CD4-positive, alpha-beta T cell treated with Interleukin-12 subunit alpha and Interleukin-12 subunit beta, for 1 hour (primary cell): ENCODE measurements at places on chromosomes 13 and 19.
A peak's percentile ranks its signal among the peaks of the same experiment; 100 is the strongest.

DNA sequence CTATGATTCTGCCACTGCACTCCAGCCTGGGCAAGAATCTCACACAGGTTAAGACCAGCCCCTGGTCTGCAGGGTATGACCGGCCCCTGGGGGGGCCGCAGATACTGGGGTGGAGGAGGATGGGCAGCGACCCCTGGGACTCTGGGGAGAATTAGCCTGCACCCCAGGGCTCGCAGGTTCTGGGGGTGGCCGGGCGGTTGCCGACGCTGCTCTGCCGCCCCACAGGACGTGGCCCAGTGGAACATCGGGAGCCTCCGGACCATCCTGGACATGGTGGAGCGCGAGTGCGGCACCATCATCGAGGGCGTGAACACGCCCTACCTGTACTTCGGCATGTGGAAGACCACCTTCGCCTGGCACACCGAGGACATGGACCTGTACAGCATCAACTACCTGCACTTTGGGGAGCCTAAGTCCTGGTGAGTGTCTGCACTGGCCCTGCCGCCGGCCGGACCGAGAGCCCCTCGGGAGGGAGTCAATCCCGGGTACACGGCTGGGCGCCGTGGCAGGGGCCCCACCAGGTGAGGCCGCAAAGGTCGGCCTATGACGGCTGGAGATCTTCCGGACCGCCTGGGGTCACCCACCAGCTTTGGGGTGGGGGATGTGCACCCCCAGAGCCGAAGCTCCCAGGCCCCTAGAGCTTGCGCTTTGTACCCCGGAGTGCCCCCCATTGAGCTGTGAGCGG is 78.5 kb downstream of the KDM4B start:
- no peak for DNase-seq

DNA sequence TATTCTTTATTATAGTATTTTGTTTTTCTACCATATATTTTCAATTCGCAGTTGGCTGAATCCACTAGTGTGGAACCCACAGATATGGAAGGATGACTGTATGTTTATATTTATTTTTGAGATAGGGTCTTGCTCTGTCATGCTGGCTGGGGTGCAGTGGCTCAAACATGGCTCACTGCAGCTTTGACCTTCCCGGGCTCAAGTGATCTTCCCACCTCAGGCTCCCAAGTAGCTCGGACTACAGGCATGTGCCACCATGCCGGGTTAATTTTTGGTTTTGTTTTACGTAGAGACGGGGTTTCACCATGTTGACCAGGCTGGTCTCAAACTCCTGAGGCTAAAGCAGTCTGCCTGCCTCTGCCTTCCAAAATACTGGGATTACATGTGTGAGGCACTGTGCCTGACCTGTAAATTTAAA is 9.6 kb downstream of the SLC35E1 start:
- DNase-seq, result no peak

- no peak for DNase-seq
Measured at GRCh38 chr13:79593641-79594275, 112.8 kb downstream of the NDFIP2 start.

DNA sequence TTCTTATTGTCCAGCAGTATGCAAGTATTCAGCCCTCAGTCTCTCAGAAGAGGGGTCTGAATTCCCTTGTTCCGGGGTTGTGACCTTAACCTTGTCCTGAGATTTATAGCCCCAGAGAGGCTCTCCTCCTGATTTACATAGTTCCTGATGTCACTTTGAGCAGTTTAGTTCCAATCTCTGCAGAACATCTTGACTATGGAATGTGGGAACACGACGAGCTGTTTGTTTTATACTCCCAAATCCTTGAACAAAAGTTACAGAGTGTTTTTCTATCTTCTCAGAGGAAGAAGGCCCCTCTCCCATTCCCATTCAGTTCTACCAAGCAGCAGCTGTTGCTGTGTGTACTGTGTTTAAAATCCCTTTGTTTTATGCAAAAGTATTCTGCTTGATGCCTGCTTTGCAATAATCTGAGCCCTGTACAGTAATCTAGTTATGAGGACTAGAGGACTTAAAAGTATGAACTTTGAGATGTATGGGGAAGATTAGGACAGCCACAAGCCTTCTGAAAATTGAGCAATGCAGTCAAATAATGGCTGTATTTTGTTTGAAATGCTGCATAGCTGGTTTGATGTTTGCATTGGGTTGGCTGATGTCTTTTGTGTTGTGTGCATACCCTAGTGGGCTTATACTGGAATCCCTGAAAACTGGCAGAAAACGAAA is 74.7 kb downstream of the KL start:
- no peak for DNase-seq

DNA sequence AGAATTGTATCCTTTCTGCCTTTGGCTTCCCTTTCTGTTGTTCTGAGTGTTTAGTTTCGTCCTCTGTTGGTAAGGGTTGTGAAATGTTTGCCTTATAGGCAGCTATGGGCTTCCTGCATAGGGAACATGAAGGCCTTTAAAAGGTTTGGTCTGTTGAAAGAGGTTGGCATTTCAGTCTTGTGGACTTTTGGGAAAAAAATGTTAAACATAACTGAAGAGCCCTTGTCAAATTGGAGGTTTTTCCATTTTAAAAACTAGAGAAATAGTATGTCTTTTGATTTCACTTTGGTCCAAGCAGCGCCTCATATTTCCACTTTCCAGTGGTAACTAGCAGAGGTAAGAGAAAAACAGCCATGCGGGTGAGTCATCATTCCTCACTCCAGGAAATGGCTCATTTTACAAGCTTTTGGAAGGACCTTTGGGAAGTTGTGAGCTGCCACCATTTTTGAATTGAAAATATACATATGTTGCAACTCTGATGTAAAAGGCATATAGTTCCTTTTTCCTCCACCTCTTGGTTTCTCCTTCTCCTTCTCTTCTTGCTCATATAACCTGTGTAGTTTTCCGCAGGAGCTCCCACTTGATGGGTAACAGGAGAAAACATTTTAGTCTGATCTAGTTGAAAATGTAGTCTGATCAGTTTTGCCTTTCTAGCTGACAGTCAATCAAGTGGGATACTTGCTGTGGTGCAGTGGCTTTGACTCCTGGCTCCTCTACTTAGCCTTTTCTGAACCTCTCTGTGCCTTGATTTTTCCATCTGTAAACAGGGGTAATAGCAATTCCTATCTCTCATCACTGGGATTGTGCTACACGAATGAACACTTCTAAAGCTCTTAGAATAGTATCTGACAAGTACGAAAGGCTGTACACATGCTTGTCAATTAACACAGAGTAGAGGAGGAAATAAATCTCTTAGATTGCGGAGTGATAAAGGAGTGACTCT is 23.0 kb downstream of the GPC6 start:
- no peak for DNase-seq

DNA sequence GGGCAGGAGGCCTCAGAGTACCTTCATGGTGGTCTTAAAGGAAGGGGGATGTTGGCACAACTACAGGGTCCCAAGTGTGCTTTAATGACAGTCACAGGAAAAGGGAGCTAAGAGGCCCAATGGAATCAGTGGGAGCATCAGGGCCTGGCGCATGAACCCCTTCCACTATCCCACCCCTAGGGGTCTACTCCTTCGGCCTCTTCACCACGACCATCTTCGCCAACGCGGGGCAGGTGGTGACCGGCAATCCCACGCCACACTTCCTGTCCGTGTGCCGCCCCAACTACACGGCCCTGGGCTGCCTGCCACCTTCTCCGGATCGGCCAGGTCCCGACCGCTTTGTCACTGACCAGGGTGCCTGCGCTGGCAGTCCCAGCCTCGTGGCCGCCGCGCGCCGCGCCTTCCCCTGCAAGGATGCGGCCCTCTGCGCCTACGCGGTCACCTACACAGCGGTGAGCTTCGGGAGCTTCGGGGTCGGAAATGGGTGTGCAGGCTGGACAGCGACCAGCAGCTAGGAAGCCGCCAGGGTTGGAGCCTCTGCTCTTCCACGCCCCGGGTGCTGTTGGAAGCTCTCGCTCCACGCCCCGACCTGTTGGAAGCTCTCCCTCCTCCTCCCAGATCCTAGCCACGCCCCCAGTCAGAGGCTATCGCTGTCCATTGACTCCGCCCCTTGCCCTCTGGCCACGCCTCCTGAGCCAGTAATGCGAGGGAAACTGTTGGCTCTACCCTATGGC is 6.0 kb downstream of the PLPPR2 start:
- no peak for DNase-seq

GRCh38 chr13:33213797-33214196 is 71.8 kb downstream of the STARD13 start:
- no peak for DNase-seq

DNA sequence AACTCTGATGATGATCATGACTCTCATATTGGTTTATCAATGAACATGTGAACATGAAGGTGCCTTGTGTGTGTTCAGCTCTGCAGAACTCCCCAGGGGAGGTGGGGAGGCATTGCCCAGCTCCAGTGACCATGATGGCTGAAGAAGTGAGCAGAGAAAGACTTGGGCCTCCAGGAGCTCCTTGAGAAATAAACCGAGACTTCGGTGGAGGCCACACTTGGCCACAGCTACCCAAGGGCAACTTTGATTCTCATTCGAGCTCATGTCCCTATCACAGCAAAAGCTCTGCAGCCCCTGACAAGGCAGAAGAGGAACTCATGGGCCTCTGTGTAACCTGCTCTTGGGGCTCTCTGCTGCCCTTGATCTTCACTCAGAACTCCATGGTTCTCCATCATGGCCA is 44.1 kb upstream of the ZNF536 start:
- no peak for DNase-seq

DNA sequence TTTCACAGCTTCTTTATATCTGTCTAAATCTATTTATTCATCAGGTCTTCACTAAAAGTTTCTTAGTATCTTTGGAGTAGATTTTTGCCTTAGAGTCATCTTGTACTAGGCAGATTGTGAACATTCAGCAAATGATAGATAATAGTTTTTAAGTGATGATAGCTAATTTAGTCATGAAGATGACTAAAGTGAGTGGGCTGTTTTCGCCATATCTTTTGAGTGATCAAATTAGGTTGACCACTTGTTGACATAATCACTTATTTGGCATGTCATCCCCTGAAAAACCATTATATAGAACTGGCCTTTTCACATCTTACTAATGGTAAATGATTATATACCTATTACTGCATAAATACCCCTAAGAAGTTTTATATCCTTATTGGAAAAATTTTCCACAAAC is 999.2 kb downstream of the PCDH17 start:
- DNase-seq, result no peak

- DNase-seq, result no peak
Measured at GRCh38 chr13:111789420-111789819, 277.5 kb upstream of the SOX1 start.

DNA sequence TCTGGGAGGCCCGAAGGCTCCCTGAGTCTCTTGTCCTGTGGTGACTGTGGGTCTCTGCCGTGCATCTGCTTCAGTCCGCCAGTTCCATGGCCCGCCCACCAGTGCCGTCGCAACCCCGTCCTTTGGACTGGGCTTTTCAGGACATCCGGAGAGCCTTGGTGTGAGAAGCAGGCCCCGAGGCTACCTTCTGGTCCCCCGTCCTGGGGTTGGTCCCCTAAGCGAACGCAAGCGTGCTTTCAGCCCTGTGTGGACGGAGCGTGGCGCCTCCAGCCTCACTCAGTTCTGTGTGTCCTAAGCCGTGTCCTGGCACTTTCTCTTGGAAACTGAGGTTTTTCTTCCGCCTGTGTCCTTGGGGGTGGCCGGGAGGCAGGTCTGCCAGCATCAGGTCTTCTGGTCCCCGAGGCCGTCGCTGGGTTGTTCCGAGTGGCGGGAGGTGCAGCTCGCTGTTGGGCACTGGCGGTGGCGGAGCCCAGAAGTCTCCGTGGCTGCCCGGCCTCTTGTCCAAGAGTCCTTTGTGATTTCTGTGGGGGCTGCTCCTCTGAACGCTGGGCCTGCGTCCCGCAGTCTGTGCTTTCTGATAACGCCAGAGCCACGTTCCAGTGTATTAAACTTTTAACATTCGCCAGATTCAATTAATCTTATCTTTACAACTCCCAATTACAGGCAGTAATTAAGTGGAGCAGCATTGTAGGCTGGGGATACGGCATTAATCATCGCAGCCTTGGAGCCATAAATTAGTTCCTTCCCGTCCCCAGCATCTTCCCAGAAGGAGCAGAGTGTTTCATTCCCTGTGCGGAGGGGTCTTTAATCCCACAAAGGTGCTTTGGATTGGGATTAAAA is 99.5 kb downstream of the KDM4B start:
- no peak for DNase-seq

DNA sequence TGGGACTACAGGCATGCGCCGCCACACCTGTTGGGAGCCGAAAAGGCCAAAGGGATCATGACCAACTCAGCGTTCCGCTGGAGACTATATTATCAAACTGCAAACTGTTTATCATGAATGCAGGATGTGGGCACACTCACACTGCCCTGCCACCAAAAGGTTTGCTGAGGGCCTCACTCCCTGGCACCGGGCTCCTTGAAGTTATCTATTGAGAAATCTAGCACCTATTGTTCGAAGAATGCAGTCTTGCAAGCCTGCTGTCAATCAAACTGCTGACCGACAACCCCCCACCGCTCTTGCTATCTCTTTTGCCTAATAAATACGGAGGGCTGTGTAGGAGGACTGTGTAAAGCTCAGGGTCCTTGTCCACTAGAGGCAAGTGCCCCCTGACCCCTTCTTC is 5.2 kb upstream of the ZNF836 start:
- DNase-seq, result peak; percentile 19

DNA sequence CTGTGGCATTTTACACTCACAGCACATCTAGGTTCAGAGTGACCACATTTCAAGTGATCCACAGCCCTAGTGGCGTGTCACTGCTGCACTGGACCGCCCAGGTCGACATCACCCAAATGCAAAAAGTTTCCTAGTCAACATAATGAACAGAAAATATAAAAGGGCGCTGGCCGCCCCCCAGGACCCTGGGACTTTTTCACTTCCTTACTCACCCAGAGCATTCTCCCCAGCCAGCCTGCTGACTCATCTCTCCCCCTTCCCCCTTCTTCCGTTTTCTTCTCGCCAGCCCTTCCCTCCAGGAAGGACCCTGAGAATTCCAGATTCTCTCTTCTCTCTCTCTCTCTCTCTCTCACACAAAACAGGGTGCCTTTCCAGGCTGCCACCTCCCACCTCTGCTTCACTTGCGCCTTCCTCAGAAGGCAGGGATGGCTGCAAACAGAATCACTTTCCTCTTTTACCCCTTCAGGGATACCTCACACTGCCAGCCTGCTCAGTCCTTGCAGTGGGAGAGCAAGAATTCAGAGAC is 21.0 kb upstream of the GRWD1 start:
- no peak for DNase-seq

- no peak for DNase-seq
Measured at GRCh38 chr19:1567848-1568227, 287 bp downstream of the MEX3D start.

- DNase-seq, result no peak
Measured at GRCh38 chr13:46267166-46267565, 55.4 kb downstream of the LRRC63 start.

GRCh38 chr13:106958621-106959048 is 390.7 kb upstream of the ARGLU1 start:
- no peak for DNase-seq

DNA sequence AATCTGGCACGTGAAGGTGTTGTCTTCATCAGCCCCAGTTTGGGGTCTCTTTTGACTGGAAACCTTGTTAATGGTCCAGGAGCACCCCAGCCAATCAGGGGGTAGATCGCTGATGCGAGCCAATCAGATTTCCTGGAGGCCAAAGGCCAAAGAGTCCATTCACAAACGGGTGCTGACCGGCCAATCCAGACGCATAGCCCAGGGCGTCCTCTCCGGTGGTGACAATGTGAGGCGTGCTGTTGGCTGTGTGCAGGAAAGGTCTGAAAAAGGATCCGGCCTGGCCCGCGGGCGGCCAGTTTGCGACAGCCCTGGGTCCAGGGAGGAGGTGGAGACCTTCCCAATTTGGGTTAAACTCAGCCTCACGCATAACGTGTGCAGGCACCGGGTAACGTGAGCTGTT is 3.1 kb downstream of the MAST3 start:
- DNase-seq, result no peak
